ENCODE measurements at places on chromosomes 16 and 17. TPM values are rescaled to one million over a fixed set of nuclear protein-coding genes. Genes with fewer than 3 reads are reported as not detected.

DNA sequence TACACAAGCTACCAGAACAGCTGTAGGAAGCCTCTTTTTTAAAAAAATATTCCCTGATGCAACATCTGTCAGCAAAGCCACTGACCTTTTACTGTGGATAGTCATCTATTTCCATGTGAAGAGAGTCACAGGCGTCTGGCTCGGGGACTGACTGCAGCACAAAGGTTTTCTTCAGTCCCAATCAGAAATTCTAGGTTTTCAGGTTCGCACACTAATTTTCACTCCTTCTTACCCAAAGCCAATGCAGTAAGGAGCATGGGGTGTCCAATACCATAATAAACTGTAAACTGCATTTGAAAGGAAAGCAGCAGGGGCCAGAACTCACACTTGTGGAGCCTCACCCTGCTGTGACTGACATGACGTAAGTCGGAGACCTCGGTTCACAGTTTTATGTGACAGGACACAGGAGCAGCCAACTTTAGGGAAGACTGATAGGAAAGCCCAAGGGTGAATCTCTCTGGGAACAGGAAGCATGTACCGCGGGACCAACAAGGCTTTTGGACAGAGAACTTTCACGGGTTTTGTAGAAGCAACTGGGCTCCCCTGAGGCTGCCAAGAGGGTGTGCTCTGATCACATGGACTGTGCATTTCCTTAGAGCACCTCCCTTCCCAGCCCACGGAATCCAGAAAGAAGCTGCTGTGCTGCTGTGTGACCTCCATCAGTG lies 9.1 kb upstream of the TMEM100 start:
- peak; percentile 35 for DNase-seq

- no peak for DNase-seq
Observed at GRCh38 chr17:72565006-72565405, 444.2 kb downstream of the SOX9 start.

- no peak for DNase-seq
Observed at GRCh38 chr17:39045948-39046679, 78.9 kb upstream of the FBXO47 start.

DNA sequence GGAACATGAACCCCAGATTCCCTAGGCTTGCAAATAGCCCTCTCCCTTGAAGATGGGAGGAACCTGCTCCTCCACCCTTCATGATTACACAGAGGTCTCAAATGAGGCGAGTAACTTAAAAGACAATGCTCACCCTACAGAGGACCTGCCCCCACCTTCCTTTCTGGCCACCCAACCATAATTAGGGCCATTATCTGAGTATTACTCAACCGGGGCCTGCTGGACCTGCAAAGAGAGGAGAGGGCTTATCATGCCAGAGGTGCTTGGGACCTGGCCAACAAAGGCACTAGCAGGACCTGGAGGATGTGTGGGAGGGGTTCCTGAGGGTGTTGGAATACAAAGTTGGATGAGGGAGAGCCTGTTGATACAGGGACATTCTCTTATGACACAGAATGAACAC lies 42.4 kb downstream of the RNF157 start:
- no peak for DNase-seq

GRCh38 chr17:32158870-32159585 lies 16.7 kb downstream of the RHOT1 start:
- DNase-seq, result no peak

GRCh38 chr16:85416228-85417109 lies 196.7 kb upstream of the GSE1 start:
- peak; percentile 88 for DNase-seq

DNA sequence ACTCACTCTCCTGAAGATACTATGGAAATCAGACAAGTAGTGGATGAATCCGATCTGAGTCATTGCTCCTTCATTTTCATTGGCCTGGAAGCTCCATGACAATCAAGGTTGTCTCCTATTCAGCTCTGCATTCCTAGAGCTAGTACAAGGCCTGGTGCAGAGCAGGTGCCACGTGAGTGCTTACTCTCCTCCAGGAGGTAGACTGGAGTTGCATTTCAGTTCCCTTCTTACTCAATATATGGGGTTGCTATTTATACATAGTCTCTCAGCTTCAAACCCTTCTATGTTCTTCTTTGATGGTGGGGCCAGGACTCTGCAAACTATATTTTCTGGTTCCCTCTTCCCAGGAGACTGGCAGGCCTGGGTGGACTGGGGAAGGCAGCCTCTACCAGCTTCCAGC lies 148.3 kb downstream of the ASIC2 start:
- no peak for DNase-seq

- DNase-seq, result no peak
Observed at GRCh38 chr17:82980632-82981031, 98.8 kb upstream of the METRNL start.

GRCh38 chr17:33152783-33153182 lies 140.3 kb downstream of the ASIC2 start:
- no peak for DNase-seq

GRCh38 chr16:31869511-31870201 lies 4.0 kb upstream of the ZNF267 start:
- peak; percentile 53 for DNase-seq

DNA sequence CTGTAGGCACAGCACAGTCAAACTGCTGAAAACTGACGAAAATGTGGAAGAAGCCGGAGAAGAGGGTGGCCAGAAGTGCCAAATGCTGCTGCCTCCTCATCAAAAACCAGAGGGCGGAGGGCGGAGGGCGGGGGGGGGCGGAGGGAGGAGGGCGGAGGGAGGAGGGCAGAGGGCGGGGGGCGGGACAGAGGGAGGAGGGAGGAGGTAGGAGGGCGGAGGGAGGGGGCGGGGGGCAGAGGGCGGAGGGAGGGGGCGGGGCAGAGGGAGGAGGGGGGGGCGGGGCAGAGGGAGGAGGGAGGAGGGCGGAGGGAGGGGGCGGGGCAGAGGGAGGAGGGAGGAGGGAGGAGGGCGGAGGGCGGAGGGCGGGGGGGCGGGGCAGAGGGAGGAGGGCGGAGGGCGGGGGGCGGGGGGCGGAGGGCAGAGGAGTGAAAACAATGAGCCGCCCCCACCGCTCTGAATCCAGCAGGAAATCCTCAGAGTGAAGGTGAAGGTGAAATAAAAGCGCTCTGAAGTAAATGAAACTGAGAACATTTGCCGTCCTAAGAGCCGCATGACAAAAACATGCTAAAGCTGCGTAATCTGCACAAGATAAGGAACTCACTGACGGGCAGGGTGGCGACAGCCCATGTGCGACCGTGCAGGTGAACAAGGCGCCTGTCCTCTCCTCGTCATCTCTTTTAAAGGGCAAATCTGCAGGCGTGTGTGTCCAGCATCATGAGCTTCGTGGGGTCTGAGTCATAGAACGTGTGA lies 22.6 kb upstream of the CBFA2T3 start:
- no peak for DNase-seq

- no peak for DNase-seq
Observed at GRCh38 chr16:13702614-13703013, 217.3 kb upstream of the ERCC4 start.

- no peak for DNase-seq
Observed at GRCh38 chr16:1614456-1615102, 2.4 kb downstream of the CRAMP1 start.

DNA sequence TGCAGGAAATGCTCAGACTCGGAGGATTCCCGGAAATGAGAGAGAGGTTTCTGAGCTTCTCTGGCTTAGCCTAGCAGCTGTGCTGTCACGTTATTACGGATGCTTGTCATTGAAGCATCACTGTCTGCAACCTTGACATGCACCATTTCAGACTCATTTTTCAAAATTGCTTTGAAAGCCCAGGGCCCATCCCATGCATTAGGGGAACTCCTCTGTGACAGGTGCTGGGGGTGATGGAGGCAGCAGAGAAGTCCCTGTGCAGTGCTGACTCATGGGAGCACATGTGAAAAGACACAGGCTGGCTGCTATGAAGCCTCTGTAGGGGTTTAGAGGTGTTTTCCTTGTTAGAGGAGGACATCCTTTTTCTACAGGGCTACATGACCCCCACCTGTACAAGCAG lies 214.0 kb upstream of the MPHOSPH6 start:
- DNase-seq, result no peak

DNA sequence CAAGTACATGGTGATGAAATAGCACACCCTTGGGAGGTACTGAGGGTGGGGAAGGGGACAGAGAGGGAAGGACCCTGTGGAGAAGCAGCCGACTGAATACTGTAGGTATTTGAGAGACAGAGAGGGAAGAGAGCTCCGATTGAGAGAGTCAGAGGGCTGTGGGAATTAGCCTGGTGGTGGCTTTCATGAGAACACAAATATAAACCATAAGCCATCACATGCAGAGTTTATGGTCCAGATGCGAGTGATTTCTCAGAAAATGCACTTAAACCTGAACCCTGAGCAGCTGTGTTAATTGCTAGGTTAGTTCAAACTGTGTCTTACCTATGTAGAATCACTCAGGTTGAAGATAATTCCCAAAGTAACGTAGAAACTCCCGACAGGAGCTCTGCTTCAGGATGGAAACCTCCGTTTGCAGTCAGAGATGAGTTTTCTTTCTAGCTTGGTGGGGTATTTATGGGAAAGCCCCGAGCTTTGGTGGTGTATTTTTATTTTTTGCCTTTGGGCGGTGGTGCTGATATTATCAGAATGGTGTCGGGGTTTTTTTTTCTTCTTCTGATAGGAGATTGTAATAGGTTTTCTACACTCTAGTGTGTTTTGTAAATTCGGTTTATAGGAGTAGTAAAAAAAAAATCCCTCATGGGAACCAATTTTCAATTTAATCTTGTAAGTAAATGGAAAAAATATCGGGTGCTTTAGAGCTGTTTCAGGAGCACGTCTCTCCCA lies 184.9 kb upstream of the CACNG5 start:
- DNase-seq, result no peak

DNA sequence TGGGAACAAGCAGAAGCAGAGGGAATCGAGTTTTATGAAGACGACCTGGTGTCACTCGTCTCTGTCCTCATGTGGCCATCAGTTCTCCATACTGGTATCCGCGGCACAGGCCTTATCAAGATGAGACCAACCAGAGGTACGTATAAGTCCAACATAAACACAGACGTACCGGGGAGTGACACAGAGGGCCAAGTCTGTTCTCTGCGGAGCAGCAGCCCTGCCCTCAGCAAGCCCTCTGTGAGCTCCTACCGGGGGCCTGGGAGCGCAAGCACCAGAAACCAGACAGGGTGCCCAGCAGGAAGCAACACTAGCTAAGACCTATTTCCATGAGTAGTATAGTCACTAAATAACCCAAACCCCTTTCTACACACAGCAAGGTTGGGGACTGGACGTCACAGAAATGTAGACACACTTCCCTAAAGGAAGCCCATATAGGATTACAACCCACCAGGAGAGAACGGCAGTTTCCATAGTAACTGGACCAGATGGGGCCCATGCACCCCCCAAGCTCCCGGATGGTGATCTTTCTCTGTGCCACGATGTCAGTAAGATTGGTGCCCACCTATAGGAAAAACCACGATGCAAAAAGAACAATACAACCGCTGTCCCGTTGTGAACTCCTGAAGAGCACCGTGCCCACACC lies 911 bp downstream of the ARL16 start:
- no peak for DNase-seq

GRCh38 chr17:46000757-46001156 lies 1.7 kb downstream of the STH start:
- DNase-seq, result no peak

- no peak for DNase-seq
Observed at GRCh38 chr17:68461589-68461988, 4.3 kb upstream of the WIPI1 start.

GRCh38 chr17:82226146-82226808 lies 2.6 kb upstream of the SLC16A3 start:
- no peak for DNase-seq

DNA sequence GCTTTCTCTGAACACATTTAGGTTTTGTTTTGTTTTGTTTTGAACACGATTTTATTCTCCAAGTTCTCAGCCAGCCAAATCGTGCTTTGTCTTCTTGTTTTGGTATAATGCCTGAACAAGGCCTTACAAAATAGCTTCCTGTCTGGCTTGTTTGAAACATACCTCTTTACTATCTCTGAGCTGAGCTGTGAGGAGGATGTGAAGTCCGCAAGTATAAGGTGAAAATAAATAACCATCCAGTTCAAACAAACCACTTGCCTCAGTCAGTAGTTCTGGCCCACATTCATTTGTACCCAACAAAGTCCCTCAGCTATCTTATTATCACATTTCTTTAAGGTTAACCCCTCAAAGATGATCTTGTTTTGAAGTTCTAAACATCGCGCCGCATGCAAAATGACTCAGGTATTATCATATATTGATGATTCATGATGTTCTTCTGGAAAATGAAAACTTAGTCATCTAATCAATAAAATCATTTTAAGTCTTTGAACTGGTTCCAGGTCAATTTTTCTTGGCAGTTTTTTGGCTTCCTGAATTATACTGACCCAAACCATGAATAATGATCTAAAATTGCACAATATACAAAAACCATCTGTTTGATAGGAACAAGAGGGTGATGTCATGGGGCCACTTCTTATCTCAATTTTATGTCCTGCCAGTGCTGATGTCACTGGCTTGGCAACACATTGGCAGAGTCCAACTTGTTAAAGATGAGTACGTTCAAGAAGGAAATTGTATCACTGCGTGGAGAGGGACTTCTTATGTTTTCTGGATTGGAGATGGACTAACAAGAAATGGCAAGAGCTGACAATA lies 694.3 kb downstream of the KCNJ2 start:
- no peak for DNase-seq

Gene CES3
- 199 TPM for total RNA-seq

Gene ARHGDIG
- 1.7 TPM for total RNA-seq

Gene ARHGAP44
- 92.3 TPM for total RNA-seq

Gene TP53TG3F
- total RNA-seq, result not detected

Gene CCL14
- 6.2 TPM for total RNA-seq

Gene KRTAP1-5
- not detected for total RNA-seq

Measured in mucosa of descending colon (tissue), 3 donors.